ENCODE measurements at places on chromosomes 1 and 21. TPM values are rescaled to one million over a fixed set of nuclear protein-coding genes. Genes with fewer than 3 reads are reported as not detected.

- no peaks in the 10 kb centered on the region for H3K36me3 ChIP-seq
- H3K4me1 ChIP-seq = no peaks in the 10 kb centered on the region
- H3K27ac ChIP-seq = no peak overlapping the region
- H3K4me3 ChIP-seq = no peak overlapping the region
- DNase-seq = no peak
- H3K27me3 ChIP-seq = no peaks in the 10 kb centered on the region
Observed at GRCh38 chr1:183572721-183573120, 17.5 kb downstream of the NCF2 start.

DNA sequence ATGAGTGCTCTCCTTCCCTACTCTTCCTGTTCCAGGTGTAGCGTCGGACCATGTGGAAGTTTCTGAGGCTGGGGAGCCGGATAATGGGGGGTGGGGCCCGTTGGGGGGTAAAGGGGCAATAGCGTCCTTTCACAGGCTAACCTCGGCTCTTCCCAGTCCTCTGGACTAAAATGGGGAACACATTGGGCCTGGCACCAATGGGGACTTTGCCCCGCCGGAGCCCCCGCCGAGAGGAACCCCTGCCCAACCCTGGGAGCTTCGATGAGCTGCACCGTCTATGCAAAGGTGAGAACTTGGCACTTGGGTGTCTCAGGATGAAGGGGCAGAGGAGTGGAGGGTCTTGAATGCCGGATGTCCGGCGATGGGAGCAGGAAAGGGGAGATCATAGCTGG is 456 bp downstream of the TOMM40L start:
- peak overlapping the region; percentile 73 for H3K4me3 ChIP-seq
- DNase-seq = no peak
- H3K4me1 ChIP-seq = peaks cover 24% of the 10 kb centered on the region
- peaks cover 26% of the 10 kb centered on the region for H3K36me3 ChIP-seq
- H3K27me3 ChIP-seq = no peaks in the 10 kb centered on the region

DNA sequence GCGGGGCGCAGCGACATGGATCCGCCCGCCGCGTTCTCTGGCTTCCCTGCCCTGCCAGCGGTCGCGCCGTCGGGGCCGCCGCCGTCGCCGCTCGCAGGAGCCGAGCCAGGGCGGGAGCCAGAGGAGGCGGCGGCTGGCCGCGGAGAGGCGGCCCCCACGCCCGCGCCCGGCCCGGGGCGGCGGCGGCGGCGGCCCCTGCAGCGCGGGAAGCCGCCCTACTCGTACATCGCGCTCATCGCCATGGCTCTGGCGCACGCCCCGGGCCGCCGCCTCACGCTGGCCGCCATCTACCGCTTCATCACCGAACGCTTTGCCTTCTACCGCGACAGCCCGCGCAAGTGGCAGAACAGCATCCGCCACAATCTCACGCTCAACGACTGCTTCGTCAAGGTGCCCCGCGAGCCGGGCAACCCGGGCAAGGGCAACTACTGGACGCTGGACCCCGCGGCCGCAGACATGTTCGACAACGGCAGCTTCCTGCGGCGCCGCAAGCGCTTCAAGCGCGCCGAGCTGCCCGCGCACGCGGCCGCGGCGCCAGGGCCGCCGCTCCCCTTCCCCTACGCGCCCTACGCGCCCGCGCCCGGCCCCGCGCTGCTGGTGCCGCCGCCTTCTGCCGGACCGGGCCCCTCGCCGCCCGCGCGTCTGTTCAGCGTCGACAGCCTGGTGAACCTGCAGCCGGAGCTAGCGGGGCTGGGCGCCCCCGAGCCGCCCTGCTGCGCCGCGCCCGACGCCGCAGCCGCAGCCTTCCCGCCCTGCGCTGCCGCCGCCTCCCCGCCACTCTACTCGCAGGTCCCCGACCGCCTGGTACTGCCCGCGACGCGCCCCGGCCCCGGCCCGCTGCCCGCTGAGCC is 459 bp downstream of the FOXE3 start:
- H3K36me3 ChIP-seq = no peaks in the 10 kb centered on the region
- H3K27ac ChIP-seq = no peak overlapping the region
- no peaks in the 10 kb centered on the region for H3K4me1 ChIP-seq
- no peak for DNase-seq

- no peaks in the 10 kb centered on the region for H3K27me3 ChIP-seq
- no peak for DNase-seq
- H3K27ac ChIP-seq = no peak overlapping the region
- H3K36me3 ChIP-seq = no peaks in the 10 kb centered on the region
- no peaks in the 10 kb centered on the region for H3K4me1 ChIP-seq
Observed at GRCh38 chr1:44348061-44348485, 7.0 kb downstream of the ERI3 start.

GRCh38 chr1:160291248-160292220 is 6.6 kb upstream of the PEX19 start:
- peaks cover 3% of the 10 kb centered on the region for H3K4me1 ChIP-seq
- H3K4me3 ChIP-seq = no peak overlapping the region
- no peak overlapping the region for H3K27ac ChIP-seq
- peak; percentile 74 for DNase-seq
- H3K36me3 ChIP-seq = peaks cover 41% of the 10 kb centered on the region
- no peaks in the 10 kb centered on the region for H3K27me3 ChIP-seq

DNA sequence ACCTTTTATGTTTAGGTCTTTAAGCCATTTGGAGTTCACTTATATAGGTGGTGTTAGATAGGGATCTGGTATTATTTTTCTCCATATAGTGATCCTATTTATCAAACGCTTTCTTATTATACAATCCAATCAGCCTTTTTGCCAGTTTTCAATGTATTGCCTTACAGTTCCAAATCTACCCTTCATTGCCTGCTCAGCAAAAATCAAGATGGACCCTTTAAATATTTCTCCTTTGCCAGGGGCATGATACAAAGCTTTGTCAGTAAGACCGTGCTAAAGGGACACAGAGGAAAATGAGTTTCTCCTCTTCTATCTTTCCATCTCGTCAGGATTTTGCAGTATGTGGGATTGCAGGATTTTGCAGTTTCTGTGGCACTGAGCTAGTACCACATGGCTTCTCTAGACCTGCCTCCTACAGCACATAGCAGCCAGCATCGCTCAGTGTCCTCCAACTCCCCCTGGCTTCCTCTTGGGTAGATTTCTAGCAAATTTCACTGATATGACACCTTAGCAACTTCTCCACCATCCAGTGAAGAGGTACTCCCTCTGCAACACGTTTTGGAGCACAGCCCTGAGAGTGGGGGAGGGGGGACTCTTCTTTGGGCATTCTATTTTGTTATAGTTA is 22.5 kb upstream of the CAP1 start:
- H3K4me3 ChIP-seq = no peak overlapping the region
- H3K4me1 ChIP-seq = no peaks in the 10 kb centered on the region

- H3K27ac ChIP-seq = no peak overlapping the region
- no peaks in the 10 kb centered on the region for H3K27me3 ChIP-seq
- no peak overlapping the region for H3K4me3 ChIP-seq
- H3K4me1 ChIP-seq = peaks cover 9% of the 10 kb centered on the region
- no peaks in the 10 kb centered on the region for H3K36me3 ChIP-seq
- peak; percentile 59 for DNase-seq
Observed at GRCh38 chr1:203340112-203340790, 10.7 kb downstream of the FMOD start.

GRCh38 chr21:37601915-37602314 is 235.3 kb downstream of the DYRK1A start:
- H3K27ac ChIP-seq = no peak overlapping the region
- no peaks in the 10 kb centered on the region for H3K4me1 ChIP-seq
- no peak overlapping the region for H3K4me3 ChIP-seq

DNA sequence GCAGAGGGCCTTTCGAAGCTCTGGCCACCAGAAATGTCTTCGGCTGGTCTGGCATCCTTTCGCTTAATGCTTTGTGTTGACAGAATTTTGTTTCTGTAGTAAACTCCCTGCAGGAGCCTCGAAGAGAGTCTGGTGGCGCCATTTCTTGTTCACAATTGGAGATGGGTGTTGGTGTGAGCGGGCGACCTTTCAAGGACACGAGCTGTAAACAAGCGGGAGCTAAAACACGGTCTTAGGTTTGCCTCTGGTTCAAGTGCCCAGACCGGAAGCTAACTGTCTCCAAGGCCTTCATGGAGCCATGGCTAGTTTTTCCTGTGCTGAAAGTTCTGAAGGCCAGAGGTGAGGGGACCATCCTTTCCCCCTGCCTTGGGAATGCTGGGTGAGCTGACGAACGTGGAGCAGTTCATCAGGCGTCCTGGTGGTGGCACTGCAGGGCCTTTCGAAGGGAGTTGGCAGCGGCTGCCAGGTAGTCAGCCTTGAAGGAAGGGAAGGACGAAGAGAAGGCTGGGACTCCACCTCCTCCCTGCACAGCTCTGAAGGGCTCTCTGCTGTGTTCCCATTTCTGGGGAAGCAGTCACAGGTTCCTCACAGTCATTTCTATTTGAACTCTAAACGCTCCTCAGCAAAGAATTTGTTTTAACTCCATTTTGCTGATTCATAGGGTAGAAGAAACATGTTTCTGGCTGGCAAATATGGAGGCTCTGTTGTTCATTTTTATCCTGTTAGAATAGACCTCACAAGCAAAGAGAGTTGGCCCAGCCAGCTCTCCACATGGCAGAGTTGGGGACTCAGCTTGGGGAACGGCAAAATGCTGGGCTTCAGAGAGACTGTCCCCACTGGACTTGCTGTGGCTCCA is 35.2 kb downstream of the URB2 start:
- no peak overlapping the region for H3K4me3 ChIP-seq
- H3K4me1 ChIP-seq = peaks cover 13% of the 10 kb centered on the region
- no peaks in the 10 kb centered on the region for H3K36me3 ChIP-seq
- peak; percentile 70 for DNase-seq
- H3K27ac ChIP-seq = no peak overlapping the region
- no peaks in the 10 kb centered on the region for H3K27me3 ChIP-seq

GRCh38 chr1:56149761-56150160 is 429.6 kb downstream of the PLPP3 start:
- no peaks in the 10 kb centered on the region for H3K4me1 ChIP-seq
- no peaks in the 10 kb centered on the region for H3K36me3 ChIP-seq
- no peak overlapping the region for H3K4me3 ChIP-seq
- H3K27me3 ChIP-seq = no peaks in the 10 kb centered on the region
- DNase-seq = no peak
- H3K27ac ChIP-seq = no peak overlapping the region

DMBX1 gene
- polyA plus RNA-seq = not detected

PGLYRP3 gene
- polyA plus RNA-seq = not detected

ARTN gene
- polyA plus RNA-seq = not detected

TEX50 gene
- not detected for polyA plus RNA-seq

KAZN gene
- polyA plus RNA-seq = 0.20 TPM

SIM2 gene
- not detected for polyA plus RNA-seq

GPATCH2 gene
- polyA plus RNA-seq = 3.3 TPM

SLC1A7 gene
- not detected for polyA plus RNA-seq

All from naive thymus-derived CD4-positive, alpha-beta T cell (primary cell).